ENCODE measurements at places on chromosomes 16 and 17.
A peak's percentile ranks its signal among the peaks of the same experiment; 100 is the strongest.

- DNase-seq, result no peak
These were observed 18.3 kb downstream of the KRT12 start for GRCh38 chr17:40848583-40849235.

DNA sequence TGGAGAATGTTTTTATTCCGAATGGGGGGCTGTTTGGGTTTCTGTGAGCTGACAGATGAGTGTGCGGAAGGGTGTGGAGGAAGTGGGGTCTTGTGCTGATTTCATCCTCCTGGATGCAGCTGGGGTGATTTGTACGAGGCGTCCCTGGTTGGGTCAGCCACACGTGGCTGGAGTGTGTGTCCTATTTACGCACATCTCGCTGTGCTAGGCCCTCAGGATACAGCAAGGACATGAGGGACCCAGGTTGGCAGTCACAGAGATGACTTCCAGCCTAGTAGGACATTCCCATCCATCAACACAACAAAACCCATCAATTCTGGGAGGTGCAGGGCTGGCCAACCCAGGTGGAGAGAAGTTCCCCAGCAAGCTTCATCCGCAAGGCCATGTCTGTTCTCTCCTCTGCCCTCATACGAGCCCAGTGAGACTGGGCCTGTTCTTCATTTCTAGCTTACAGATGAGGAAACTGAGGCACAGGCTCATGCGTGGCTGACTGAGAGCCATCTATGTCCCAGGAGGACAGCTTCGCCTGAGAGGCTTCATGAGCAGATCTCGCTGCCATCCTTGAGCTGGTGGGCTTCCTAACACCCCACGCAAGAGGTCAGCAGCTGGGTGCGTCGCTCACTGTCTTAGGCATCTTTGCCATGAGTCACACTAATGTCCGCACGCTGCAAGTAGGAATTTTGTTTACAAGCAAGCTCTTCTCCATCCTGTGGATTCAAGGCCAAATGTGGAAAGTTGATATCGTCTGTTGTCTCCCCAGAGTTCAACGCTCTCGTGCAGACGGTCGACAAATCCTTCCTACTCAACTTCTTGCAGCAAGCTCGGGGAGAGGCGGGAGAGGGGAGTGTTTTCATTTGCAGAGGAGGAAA lies 24.4 kb downstream of the IRF8 start:
- DNase-seq, result no peak

GRCh38 chr16:60905811-60906210 lies 1130.4 kb downstream of the CDH8 start:
- no peak for DNase-seq

DNA sequence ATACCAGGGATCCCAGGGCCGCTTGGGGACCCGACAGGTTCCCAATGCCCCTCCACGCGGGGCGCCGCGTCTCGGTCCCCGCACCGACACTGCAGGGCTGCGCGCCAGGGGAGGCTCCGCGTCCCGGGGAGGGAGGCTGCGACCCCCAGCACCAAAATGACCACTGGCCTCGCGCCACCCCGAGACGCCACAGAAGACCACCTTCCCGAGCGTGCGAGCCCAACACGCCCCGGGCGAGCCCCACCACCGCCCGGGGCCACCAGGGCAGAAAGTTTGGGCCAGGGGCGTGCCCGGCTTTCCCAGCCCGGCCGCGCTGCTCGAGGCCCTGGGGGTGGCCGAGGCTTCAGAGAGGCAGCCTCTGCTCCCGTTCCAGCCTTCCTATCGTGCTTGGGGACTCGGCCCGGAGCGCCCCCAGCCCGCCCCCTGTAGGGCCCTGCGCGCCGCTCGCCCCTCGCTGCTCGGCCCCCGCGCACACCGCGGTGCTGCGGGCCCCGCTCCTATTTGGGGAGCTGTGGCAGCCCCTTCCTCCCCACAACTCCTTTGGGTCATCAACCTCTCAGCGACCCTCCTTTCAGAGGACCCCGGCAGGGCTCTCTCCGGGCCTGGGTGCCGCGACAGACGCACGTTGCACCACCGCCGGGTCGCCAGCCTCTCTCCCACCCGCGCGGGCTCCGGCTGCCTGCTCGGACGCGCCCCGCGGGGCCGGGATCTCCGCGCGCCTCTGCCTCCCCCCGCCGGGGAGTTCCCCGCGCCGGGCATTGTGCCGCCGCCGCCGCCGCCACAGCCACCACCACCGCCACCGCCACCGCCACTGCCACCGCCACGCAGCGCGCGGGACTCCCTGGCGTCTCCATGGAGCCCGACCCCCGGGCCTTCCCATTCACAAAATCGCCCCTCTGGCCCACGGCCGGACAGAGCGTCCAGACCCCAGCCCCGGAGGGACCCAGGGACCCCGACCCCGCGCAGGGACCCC lies 892 bp downstream of the RBFOX3 start:
- no peak for DNase-seq

GRCh38 chr17:73468221-73468620 lies 156.4 kb upstream of the CDC42EP4 start:
- DNase-seq, result no peak

DNA sequence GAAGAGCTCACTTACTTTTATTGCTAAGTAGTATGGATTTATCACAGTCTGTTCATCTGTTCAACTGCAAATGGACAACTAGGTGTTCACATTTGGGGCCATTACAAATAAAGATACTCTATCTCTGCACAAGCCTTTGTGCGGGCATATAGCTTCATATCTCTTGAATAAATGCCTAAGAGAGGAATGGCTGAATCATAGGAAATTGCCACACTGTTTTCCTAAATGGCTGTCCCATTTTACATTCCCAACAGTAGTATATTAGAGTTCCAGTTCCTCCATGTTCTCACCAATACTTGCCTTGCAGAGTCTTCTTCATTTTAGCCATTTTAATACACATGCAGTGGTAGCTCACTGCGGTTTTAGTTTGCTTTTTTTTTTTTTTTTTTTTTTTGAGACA lies 20.5 kb downstream of the NSMCE1 start:
- DNase-seq, result no peak

DNA sequence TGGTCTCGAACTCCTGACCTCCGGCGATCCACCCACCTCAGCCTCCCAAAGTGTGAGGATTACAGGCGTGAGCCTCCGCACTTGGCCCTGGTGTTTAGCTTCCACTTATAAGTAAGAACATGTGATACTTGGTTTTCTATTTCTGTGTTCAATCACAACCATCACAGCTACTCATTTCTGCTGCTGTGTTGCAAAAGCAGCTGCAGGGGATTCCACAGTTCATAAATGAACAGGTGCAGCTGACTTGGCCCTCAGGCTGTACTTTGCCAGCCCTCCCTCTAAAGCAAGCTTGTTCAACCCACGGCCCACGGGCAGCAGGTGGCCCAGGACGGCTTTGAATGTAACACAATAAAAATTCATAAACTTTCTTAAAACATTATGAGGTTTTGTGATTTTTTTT lies 79.2 kb downstream of the SLC39A11 start:
- no peak for DNase-seq

DNA sequence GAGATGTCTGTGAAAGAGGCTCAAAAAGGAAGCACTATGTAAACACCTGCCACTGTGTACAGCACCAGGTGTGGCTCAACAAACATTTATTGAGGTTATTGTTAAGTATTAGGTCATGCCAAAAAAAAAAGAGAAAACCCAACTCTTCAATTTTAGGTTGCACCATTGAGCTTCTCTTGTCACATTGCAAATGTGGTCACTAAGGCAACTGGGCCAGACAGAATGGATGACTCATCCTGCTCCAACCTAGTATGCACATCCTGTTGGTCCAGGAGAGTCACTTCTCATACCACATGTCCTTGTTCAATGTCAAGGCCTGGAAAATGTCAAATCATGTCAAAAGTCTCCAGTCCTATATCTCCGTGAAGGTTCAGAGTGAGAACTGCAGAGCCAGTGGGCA lies 25.0 kb downstream of the HOXB1 start:
- DNase-seq, result no peak

DNA sequence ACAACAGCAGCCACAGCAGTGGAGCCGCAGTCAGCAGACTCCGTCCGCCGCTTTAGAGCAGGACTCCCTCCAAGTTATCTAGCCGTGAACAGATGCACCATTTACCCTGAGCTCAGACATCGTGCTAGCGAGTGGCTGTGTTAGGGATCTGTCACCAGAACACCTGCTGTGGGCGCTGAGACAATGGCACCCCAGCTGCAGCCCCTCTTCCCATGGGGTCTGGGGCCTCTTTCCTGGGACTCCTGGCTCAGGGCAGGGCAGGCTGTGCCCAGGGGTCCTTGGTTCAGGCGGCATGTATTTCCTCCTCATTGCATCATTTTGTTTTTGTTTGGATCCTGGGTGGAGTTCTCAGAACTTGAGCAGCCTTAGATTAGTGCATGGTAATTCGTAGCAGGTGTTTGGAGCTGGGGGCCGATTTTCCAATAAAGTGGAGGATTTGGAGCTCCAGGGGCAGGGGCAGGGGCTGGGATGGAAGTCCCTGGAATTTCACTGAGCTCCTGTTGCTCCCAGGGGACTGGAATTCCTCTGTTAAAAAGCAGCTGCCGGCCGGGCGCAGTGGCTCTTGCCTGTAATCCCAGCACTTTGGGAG lies 23.4 kb downstream of the NMRAL1 start:
- DNase-seq, result no peak

DNA sequence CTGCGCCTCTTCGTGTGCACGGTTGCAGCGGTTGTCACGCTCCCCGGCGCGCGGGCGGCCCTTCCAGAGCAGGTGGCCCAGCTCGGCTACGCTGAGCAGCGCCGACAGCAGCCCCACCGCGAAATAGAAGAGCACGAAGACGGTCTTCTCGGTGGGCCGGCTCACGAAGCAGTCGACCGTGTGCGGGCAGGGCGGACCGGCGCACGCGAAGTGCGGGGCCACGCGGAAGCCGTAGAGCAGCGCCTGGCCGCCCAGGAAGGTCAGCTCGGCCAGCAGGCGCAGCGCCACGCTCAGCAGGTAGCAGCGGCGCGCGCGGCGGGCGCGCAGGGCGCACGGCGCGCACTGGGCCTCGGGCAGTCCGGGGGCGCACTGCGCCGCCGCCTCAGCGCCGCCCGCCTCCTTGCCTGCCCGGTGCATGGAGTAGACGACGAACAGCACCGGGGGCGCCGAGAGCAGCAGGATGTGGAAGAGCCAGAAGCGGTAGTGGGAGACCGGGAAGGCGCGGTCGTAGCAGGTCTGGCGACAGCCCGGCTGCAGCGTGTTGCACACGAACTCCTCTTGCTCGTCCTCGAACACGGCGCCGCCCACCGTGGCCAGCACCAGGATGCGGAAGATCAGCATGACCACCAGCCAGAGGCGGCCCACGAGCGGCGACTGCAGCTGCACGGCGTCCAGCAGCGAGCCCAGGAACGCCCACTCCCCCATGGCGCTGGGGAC lies 1.3 kb downstream of the GJD3 start:
- DNase-seq, result peak; percentile 62

DNA sequence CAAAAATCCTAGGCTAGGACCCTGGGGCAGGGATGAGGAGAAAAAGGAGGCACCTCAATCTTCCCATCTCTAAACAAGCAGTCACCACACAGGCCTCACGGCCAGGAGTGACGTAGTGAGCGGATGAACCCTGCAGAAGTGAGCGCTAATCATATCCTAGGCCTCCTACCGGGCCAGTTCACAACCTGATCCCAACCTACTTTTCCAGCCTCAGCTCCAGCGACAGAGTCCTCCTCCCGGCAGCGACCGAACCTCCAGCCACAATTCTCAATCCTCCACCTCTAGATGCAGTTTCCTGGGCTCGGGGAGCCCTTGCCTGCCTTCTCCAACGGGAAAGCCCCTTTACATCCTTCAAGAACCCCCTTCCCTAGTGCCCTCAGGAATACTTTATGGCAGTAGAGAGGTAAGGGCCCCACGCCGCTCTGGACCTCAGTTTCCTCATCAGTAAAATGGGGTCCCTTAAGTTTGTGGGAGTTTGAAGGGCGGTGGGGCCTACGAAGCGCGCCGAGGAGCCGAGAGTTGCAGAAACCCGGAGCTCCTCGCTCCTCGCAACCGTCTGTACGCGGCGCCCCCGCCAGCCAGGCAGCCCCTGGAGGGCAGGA lies 1.4 kb downstream of the ZNF668 start:
- no peak for DNase-seq

GRCh38 chr17:82502207-82502606 lies 17.3 kb upstream of the FOXK2 start:
- no peak for DNase-seq

DNA sequence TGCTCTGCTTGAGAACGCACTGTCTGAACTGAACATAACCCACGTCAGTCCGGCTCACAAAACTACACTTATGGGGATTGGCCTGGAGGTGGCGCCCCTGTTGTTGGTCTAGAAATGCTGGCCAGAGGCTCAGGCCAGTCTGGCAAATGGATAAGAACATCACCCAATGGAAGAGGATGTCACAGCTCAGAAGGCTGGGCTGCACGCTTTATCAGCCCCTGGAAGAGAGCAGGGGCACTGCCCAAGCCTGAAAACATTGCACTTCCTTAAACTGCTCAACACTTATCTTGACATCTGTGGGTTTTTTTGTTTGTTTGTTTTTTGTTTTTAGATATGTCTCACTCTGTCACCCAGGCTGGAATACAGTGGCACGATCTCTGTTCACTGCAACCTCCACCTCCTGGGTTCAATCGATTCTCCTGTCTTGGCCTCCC lies 24.8 kb upstream of the BPTF start:
- peak; percentile 80 for DNase-seq

DNA sequence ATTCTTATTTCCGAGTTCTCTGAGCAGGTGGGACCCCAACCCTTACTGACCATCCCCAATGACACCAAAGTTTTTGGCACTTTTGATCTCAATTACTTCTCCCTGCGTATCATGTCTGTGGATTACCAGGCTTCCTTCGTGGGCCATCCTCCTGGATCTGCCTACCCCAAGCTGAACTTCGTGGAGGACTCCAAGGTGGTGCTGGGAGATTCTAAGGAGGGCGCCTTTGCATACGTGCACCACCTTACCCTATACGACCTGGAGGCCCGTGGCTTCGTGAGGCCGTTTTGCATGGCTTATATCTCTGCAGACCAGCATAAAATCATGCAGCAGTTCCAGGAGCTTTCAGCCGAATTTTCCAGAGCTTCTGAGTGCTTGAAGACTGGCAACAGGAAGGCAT lies 868 bp downstream of the SMCR8 start:
- no peak for DNase-seq

GRCh38 chr17:75763613-75764416 lies 1.2 kb downstream of the GALK1 start:
- peak; percentile 43 for DNase-seq

- no peak for DNase-seq
These were observed 6.4 kb downstream of the PIEZO1 start for GRCh38 chr16:88778541-88779065.

GRCh38 chr17:45896803-45897693 lies 2.7 kb downstream of the MAPT start:
- DNase-seq, result no peak
